Activated T-helper 17 cell treated with anti-CD3 and anti-CD28 coated beads, Interleukin-2, amount 50 U/mL, for 72 hours (primary cell): ENCODE measurements at places on chromosomes 16 and 17.

- no peaks in the 10 kb centered on the region for H3K27me3 ChIP-seq
- no peaks in the 10 kb centered on the region for H3K36me3 ChIP-seq
- H3K4me3 ChIP-seq, result no peak overlapping the region
Measured at GRCh38 chr16:88921591-88921990, 55.1 kb upstream of the PABPN1L start.

DNA sequence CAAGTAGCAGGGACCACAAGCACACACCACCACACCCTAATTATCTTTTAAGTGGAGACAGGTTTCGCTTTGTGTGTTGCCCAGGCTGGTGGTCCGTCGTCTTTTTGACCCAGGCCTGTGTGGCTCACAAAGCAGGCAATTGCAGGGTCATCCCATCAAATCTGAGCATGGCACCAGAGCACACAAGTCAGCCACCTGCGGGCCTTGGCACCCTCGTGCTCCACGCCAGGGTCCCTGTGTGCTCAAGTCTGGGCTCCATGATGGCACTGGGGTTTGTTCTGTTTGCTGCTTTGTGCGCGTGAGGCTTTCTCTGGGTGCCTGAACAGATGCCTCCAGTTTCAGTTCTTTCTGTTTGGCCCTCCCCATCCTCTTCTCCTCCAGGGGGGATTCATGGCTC is 2.4 kb upstream of the CAPN15 start:
- H3K27me3 ChIP-seq, result no peaks in the 10 kb centered on the region
- peak overlapping the region; percentile 90 for H3K4me3 ChIP-seq
- peaks cover 27% of the 10 kb centered on the region for H3K36me3 ChIP-seq
- peak overlapping the region; percentile 98 for H3K27ac ChIP-seq
- H3K4me1 ChIP-seq, result peaks cover 8% of the 10 kb centered on the region
- no peak for ATAC-seq

DNA sequence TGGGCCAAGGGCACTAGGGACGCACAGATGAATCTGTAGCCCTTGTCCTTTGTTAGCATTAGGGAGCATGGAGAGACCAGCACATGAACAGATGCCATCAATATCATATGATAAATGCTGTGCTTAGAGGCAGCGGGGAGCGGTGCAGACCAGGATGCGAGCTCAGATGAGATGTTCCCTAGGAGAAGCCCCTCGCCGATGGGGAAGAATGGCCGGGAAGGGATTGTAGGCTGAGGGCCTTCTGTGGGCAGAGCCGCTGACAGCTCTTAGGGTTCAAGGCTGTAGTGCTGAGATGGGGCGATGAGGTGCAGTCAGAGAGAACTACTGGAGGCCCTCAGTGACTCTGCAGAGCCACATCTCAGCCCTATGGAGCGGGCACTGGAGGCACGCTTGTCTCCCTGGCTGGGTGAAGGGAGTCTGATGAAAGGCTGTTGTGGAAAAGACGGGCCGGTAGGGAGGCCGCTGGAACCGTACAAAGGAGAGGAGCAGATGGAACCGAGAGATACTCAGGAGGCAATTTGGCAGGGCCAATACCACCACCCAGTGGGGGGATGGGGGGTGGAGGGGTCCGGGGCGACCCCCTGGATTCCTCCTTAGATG is 66.3 kb upstream of the ENDOV start:
- peaks cover 17% of the 10 kb centered on the region for H3K4me1 ChIP-seq
- no peaks in the 10 kb centered on the region for H3K27me3 ChIP-seq
- H3K27ac ChIP-seq, result peak overlapping the region; percentile 88
- ATAC-seq, result peak; percentile 4
- peaks cover 100% of the 10 kb centered on the region for H3K36me3 ChIP-seq
- H3K4me3 ChIP-seq, result no peak overlapping the region

DNA sequence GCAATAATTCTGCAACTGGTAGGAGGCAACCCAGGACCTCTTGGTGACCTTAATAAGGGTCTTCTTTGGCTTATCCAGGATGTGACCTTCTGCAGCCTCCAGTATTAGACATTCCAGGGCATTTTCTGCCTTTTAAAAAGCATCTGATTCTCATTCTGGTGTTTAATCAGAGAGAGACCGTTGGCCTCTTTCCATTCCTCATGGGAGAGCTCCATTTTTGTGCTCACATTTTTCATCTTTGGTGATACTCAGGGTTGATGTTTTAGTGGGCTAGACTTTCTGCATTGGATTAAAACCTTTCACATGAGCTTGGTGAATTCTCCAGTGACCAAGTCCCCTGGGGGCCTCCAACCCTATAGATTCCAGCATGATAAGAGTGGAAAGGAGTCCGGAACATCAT is 150.2 kb upstream of the CACNG5 start:
- ATAC-seq, result no peak
- peaks cover 36% of the 10 kb centered on the region for H3K36me3 ChIP-seq
- no peak overlapping the region for H3K27ac ChIP-seq
- no peak overlapping the region for H3K4me3 ChIP-seq

DNA sequence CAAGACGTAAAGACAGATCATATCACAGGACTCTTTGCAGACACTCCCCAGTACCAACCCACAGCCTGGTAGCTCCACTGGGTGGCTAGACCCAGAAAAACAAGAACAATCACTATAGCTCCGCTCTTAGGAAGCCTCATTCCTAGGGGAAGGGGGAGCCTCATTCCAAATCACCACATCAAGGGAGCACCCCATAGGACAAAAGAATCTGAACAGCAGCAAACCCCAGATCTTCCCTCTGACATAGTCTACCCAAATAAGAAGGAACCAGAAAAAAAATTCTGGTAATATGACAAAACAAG is 237.8 kb downstream of the CEP112 start:
- H3K27ac ChIP-seq, result no peak overlapping the region
- no peaks in the 10 kb centered on the region for H3K4me1 ChIP-seq
- H3K36me3 ChIP-seq, result no peaks in the 10 kb centered on the region
- H3K4me3 ChIP-seq, result no peak overlapping the region
- H3K27me3 ChIP-seq, result no peaks in the 10 kb centered on the region

DNA sequence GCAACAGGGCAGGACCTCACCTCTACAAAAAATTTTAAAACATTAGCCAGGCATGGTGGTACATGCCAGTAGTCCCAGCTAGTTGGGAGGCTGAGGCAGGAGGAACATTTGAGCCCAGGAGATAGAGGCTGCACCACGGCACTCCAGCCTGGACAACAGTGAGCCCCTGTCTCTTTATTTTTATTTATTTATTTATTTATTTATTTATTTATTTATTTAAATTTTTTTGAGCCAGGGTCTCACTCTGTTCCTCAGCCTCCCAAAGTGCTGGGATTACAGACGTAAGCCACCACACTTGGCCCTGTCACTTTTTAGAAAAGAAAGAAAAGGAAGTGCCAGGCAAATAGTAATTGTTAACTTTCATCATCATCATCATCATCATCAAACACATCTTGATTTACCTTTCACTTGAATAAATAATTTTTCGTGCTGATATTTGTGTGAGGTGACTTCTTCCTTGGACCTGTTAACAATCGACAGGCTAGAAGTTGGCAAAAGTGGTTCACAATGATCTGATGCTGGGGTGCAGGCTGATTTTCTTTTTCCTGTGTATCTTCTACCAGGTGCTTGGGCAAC is 6.6 kb downstream of the PALB2 start:
- no peak overlapping the region for H3K27ac ChIP-seq
- peaks cover 74% of the 10 kb centered on the region for H3K36me3 ChIP-seq
- H3K27me3 ChIP-seq, result no peaks in the 10 kb centered on the region
- no peak for ATAC-seq
- peaks cover 5% of the 10 kb centered on the region for H3K4me1 ChIP-seq

GRCh38 chr17:35057332-35057915 is 6.1 kb downstream of the RFFL start:
- H3K36me3 ChIP-seq, result peaks cover 47% of the 10 kb centered on the region
- H3K4me1 ChIP-seq, result peaks cover 43% of the 10 kb centered on the region
- ATAC-seq, result no peak
- no peak overlapping the region for H3K4me3 ChIP-seq

- peaks cover 20% of the 10 kb centered on the region for H3K36me3 ChIP-seq
- no peak for ATAC-seq
- peaks cover 22% of the 10 kb centered on the region for H3K4me1 ChIP-seq
- no peak overlapping the region for H3K27ac ChIP-seq
- no peak overlapping the region for H3K4me3 ChIP-seq
Measured at GRCh38 chr16:23914946-23915530, 79.3 kb downstream of the PRKCB start.

DNA sequence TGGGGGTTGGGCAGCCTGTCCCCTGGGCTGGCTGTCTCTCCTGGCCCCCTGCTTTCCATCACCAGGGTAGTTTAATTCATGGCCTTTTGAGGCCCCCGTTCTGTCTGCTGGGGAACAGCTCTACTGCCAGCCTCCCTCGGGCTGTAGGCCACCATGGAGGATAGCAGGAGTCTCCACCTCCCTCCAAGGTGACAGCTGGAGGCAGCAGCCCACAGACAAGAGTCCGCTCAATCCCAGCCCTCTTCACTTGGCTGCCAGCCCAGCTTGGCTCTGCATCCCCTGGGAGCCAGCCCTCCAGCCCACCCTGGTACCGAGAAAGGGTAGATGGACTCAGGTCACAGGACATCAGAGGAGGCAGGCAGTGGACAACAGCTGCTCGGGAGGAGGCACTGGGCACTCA is 194.6 kb upstream of the SDK2 start:
- H3K4me1 ChIP-seq, result peaks cover 18% of the 10 kb centered on the region
- ATAC-seq, result no peak
- no peak overlapping the region for H3K27ac ChIP-seq
- no peak overlapping the region for H3K4me3 ChIP-seq
- H3K36me3 ChIP-seq, result no peaks in the 10 kb centered on the region

DNA sequence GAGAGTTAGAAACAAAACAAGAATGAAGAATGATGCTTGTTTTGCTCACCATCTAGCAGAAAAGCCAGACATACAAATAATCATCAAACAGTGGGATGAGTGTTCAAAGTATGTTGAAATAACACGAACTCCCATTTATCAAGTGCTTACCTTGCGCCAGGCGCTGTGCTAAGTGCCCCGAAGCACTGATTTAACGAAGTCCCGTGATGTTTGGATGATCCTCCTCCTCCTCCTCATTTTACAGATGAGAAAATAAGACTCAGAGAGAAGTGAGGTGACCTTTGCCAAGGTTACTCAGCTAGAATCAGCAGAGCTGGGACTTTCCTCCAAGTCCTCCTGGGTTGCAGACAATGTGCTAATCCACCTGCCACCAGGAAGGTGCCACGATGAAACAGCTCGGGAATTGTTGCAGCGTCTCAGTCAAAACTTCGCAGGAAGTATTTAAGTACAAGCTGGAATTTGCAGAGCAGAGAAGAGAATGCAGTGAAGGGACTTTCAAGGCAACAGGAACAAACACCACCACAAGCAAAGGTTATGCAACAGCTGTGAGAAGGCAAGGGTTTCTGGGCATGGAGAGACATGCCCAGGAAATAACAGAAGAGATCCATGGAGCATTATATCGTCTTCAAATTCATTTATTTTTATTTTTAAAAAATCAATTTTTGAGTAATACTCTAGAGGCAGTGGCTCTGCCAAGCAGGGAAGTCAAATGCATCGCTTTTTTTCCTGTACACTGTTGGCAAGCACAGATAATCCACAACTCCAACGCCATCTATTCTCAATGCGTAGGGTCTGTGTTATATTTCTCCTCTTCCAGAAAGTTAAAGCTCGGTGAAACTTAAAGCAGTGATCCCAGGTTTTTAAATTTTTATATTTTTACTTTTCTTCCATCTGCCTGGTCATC is 11.1 kb downstream of the PRCD start:
- no peaks in the 10 kb centered on the region for H3K27me3 ChIP-seq
- peaks cover 9% of the 10 kb centered on the region for H3K4me1 ChIP-seq
- no peaks in the 10 kb centered on the region for H3K36me3 ChIP-seq
- no peak overlapping the region for H3K4me3 ChIP-seq

- no peak overlapping the region for H3K27ac ChIP-seq
- no peak overlapping the region for H3K4me3 ChIP-seq
- no peaks in the 10 kb centered on the region for H3K4me1 ChIP-seq
Measured at GRCh38 chr17:43427362-43428043, 28.7 kb downstream of the ARL4D start.

DNA sequence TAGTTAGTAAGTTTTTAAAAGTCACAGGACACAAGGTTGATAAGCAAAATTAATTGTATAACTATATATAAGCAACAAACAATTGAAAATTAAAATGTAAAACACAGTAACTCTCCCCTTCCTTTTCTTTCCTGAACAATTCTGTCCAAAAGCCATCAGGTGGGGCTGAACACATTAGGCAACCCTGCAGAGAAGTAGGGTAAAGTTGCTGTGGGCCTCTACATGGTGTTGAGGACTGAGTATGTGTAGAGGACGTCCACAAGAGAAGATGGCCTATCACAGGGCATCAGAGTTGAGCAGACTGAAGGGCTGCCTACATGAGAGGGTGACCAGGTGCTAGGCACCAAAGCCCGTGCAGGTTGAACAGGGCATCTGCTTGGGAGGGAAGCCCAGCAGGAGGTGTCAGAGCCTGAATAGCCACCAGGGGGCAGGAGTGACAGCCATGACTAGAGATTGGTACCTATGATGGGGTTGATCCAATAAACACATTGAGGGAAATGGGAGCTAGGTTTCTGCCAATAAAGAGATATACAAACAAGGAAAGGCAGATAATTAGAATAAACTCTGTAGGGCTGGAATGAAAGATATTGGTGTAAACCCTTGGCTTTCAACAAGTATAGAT is 415.1 kb downstream of the NPIPA8 start:
- ATAC-seq, result peak; percentile 70
- H3K4me3 ChIP-seq, result no peak overlapping the region
- H3K27ac ChIP-seq, result no peak overlapping the region

- ATAC-seq, result no peak
- peak overlapping the region; percentile 79 for H3K27ac ChIP-seq
- peak overlapping the region; percentile 81 for H3K4me3 ChIP-seq
- H3K4me1 ChIP-seq, result peaks cover 41% of the 10 kb centered on the region
- H3K36me3 ChIP-seq, result peaks cover 53% of the 10 kb centered on the region
- H3K27me3 ChIP-seq, result no peaks in the 10 kb centered on the region
Measured at GRCh38 chr16:11561454-11561805, 25.3 kb downstream of the LITAF start.

GRCh38 chr17:58089111-58089510 is 5.9 kb downstream of the DYNLL2 start:
- peaks cover 33% of the 10 kb centered on the region for H3K4me1 ChIP-seq
- ATAC-seq, result no peak
- H3K36me3 ChIP-seq, result peaks cover 100% of the 10 kb centered on the region

- H3K4me3 ChIP-seq, result peak overlapping the region; percentile 77
- peak; percentile 82 for ATAC-seq
- no peaks in the 10 kb centered on the region for H3K36me3 ChIP-seq
- H3K27me3 ChIP-seq, result no peaks in the 10 kb centered on the region
Measured at GRCh38 chr17:77331301-77331864, 190.6 kb downstream of the SEC14L1 start.

DNA sequence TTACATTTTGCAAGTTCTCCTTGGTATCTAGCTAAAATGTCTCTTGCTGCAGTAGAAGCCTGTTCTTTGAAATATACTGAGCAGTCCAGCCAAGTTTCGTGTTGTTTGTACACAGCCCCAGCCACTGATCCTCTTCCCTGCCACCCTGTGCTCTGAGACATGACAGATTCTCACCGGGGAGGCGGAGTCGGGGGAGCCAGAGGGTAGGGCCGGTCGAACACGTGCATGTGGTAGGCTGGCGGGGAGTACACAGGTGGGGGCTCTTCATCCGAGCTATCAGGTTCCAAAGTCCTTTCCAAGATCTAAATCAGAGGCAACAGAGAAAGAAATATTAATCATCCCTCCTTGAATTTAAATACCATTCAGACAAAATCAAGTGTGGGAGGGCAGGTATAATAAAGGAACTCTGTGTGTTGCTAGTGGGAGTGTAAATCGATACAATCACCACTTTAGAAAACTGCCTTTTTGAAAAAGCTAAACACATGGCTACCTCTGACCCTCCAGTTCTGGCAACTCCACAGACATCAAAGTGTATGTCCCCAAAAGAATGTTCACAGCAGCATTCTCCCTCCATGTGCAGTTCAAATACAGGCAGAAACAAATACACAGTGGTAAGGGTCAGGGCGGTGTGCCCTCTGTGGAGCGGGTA is 29.7 kb upstream of the MRPS23 start:
- peak overlapping the region; percentile 33 for H3K27ac ChIP-seq
- ATAC-seq, result no peak
- peaks cover 8% of the 10 kb centered on the region for H3K27me3 ChIP-seq
- H3K4me1 ChIP-seq, result peaks cover 16% of the 10 kb centered on the region
- peak overlapping the region; percentile 51 for H3K4me3 ChIP-seq
